Posterior cingulate gyrus (tissue), 11 donors: ENCODE measurements at places on chromosomes 4 and X.

GRCh38 chr4:23476515-23477090 lies 413.2 kb downstream of the PPARGC1A start:
- DNase-seq, result no peak

GRCh38 chr4:182103614-182104319 lies 139.4 kb upstream of the TENM3 start:
- DNase-seq, result no peak

DNA sequence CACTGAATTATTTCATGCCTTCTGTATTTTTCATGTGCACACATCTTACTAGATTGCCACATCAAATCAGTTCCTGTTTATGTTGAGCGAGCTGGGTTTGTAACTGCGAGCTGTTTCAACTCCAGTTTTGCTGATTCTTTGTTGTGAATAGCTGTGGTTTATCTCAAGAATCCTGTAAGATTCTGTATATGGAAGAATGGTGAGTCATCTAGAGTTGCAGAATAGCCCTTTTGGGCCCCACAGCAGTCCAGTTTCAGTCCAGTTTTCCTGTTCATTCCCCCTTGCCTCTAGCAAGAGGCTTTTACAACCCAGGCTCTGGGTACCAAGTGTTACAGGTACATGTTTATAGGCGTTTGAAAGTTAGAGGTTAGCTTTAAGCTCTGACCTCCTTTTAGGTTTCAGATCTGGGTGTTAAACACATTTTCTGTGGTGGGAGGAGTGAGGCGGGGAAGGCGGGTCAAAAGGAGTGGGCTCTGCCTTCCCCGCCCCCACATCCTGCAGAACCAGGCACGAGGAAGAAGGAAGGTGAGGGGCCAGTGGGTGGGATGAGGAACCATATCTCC lies 32.7 kb downstream of the TBC1D14 start:
- no peak for DNase-seq

DNA sequence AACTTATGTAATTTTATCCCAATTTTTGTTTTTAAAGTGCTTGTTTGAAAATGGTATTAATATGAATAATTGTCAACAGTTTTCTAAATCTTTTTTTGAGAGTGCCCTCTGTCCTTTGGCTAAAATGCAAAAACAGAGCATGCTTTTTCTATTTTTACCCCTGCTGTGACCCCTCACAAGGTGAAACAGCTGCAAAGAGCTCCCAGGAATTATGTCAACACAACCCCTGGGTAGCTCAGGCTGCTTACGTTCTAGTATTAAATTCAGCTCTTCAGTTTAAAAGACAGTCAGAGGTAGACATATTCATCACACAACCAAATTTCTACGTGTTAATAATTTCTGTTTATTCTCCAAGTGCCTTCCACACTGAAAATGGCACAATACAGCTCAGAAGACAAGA lies 367.5 kb downstream of the PRDM5 start:
- DNase-seq, result no peak

DNA sequence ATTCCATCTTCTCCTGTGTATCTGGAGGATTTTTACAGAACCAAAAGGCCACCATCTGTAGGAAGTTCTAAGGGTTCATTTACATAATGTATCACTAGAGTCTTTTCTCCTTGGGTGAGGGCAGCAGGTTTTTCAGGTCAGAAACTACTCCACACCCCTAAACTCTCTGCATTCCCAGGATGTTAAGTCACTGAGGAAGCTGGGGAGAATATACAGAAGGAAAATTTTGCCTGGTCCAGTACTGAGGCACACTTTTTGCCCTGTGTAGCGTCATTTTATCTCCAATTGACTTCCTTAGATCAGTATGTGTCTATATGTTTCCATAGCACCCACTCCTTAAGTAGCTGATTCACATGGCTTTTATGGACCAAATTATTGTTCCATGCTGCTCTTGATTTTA lies 17.0 kb downstream of the XKRX start:
- no peak for DNase-seq

DNA sequence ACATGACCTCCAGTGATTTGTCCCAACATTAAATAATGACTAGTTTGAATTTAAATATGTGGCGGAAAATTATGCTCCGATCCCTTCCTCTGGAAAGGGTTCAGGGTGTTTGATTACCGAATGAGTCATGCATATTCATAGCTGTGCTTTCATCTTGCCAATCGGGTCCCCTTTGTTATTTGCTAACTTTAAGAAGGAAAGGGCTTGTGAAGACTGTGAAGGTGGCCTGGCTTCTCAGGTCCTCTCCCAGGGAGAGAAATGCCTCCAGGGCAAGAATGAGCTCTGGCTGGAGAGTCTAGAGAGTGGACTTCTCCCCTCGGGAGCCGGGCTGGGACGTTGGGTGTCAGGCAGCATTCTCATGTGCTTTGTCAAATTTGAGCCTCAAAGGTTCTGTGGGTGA lies 155.5 kb upstream of the PSAPL1 start:
- no peak for DNase-seq

DNA sequence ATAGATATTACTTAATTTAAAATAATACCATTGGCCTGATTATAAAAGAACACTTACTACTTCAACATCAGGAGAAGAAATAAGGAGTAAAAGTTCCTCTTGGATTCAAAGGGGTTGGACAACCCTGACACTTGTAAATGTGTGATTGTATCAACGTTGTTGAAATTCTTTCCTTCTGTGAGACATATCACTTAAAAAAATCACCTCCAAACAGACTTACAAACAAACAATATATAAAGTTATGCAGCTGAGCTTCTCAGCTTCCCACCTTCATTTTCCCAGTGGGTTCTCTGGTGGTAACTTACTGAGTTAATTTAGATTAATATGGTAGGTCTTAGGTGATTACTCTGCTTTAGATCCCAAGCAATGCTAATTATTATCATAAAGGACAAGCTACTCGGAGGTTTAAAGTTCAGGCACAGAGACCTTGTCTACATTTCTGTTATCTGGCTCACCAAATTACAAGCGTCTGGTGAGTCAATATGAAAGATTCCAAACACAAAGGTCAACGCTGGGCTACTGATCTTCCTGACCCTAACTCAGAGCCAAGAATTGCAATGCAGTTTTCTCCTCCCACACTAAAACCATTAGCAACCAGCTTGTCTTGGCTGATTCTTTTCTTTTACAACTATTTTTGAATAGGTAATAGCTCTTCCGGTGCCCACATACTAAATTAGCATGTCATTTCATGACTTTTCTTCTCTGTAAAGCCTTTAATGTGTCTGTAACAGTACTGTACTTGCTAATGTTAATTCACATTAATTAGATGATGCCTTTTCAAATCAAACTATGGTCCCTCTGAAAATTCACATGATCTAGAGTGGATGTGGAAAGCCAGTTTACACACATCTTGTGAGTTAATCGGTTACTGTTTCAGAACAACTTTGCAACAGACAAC lies 157.6 kb downstream of the RASL11B start:
- DNase-seq, result no peak

DNA sequence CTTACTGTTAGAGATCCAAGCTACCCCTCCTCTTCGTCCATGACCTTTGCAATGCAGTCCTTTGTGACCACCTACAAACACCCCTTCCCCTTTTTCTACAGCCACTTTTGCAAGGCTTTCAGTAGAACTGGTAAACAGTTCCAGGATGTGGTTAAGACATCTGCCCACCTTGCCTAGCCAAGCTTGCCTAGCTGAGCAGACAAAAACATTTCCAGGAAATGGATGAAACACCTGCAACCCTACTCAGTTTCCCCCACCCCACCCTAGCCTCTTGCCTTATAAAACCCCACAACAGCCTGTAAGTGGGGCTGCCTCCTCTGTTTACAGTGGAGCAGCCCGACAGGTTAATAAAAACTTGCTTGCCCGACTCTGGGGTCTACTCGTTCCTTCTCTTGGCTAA lies 133.8 kb downstream of the ZC4H2 start:
- no peak for DNase-seq
